Activated CD8-positive, alpha-beta T cell treated with anti-CD3 and anti-CD28 coated beads, Interleukin-2, amount 10 ng/mL, durations not matched to agents 7 days and 5 days (primary cell): ENCODE measurements at places on chromosomes 1 and 21. TPM values are rescaled to one million over a fixed set of nuclear protein-coding genes. Genes with fewer than 3 reads are reported as not detected.

The PCP4 gene
- not detected for total RNA-seq

The C4BPA gene
- total RNA-seq, result not detected

The RSPO1 gene
- not detected for total RNA-seq

The SPSB1 gene
- total RNA-seq, result 1.1 TPM

The S100A7 gene
- total RNA-seq, result not detected

The CYP4A11 gene
- total RNA-seq, result not detected
